ENCODE measurements at places on chromosomes 12 and 14.
A peak's percentile ranks its signal among the peaks of the same experiment; 100 is the strongest.

DNA sequence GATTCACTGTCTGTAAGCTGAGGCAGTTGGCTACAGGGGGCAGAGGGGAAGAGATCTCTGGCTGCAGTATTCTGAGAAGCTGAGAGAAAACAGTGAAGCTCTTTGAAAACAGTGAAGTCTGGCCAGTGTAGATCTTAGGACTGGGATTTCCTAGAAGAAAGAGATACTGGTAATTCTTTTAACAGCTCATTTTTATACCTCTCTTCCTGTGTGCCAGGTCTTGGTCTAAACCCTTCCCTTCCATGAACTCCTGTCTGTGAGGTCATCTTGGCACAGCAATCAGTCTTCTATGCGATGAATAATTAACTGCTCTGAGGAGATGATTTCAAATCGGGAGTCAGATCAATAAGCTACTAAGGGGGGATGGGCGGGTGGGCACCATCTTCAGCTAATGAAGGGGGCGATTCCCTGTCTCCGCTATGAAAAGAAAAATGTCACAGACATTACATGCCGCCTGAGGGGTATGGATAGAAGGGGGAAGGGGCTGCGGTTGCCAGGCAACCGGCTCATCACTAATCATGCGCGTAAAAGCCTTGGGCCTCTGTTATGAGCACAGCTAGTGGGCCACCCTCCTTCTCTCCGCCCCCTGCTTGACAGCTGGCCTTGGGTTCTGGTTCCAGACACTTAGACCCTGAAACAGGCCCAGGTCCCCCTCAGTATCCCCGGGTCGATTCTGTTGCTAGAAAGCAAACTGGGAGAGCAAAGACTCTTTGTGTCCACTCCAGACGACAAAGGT is 75.3 kb upstream of the CEP83 start:
- no peak for DNase-seq

DNA sequence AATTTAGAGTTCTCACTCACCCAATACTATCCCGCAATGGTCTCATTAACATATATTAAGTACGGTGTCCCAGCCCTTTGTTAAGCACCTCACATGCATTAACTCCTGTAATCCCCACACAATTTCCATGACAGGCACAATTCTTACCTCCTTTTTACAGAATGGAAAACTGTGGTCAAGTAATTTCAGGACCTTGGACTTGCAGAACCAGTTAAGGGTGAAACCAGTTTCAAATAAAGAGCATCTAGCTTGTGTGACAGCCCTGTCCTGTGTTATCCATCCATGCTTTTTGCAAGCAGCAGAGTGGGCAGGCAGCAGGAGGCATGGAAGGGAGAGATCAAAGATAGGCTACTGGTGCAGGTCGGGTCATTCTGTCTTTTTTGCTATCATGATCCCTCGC is 470.8 kb downstream of the NELL2 start:
- no peak for DNase-seq

- no peak for DNase-seq
Measured at GRCh38 chr12:90987101-90987500, 17.7 kb downstream of the EPYC start.

GRCh38 chr12:131947482-131948027 is 2.2 kb upstream of the EP400 start:
- DNase-seq, result no peak

GRCh38 chr12:27931390-27931789 is 41.1 kb downstream of the PTHLH start:
- DNase-seq, result no peak

- DNase-seq, result peak; percentile 30
Measured at GRCh38 chr14:78697341-78697740, 527.2 kb downstream of the NRXN3 start.

DNA sequence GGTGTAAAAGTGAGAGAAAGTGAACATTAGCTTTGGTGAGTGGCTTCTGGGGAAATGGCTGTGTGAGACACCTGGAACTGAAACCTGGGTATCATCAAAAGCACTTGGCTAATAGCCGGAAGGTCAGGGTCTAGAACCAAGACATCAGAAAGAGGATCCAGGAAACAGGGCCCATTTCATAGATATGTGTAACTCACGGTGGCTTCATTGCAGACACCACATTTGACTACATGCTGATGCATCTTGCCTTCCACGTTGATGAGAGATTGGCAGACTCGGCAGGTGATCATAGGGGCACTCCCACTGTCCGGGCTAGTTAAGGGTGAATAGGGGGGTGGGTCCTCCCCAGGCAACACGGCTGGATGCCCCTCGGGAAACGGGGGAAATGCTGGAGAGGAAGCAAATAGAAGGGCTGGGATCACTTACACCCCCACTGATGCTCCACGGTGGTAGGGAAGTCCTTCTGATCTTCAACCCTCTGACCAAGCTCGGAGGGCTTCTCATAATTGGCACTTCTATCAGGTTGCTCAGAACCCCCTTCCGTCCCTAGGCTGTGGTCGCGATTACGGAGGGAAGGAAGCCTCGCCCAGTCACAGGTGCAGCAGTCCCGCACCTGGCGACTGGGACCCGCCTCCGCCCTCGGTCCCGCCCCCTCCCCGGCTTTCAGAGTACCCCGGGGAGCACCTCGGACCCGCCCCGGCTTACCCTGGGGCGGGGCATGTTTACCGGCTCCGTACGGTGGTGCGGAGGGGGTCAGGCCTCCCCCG is 593 bp downstream of the PIP4P1 start:
- DNase-seq, result no peak

GRCh38 chr14:21068521-21069387 is 1.4 kb upstream of the ARHGEF40 start:
- DNase-seq, result no peak
